ENCODE measurements at places on chromosomes 12 and 14.
A peak's percentile ranks its signal among the peaks of the same experiment; 100 is the strongest.

DNA sequence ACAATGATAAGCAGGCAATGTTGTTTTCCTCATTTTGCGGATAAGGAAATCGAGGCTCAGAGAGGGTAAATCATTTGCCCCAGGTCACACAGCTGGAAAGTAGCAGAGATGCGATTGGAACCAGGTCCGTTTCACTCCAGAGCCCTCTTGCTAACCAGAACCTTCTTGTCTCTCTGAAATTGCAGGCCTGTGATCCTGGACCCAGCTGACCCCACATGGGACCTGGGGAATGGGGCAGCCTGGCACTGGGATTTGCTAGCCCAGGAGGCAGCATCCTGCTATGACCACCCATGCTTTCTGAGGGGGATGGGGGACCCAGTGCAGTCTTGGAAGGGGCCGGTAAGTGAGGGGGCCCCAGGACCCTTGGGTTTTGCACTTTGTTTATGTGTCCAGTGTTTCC lies 9.5 kb downstream of the OAS3 start:
- H3K27me3 ChIP-seq = no peaks in the 10 kb centered on the region
- no peak overlapping the region for H3K4me3 ChIP-seq
- H3K36me3 ChIP-seq = no peaks in the 10 kb centered on the region
- H3K27ac ChIP-seq = no peak overlapping the region
- DNase-seq = no peak

DNA sequence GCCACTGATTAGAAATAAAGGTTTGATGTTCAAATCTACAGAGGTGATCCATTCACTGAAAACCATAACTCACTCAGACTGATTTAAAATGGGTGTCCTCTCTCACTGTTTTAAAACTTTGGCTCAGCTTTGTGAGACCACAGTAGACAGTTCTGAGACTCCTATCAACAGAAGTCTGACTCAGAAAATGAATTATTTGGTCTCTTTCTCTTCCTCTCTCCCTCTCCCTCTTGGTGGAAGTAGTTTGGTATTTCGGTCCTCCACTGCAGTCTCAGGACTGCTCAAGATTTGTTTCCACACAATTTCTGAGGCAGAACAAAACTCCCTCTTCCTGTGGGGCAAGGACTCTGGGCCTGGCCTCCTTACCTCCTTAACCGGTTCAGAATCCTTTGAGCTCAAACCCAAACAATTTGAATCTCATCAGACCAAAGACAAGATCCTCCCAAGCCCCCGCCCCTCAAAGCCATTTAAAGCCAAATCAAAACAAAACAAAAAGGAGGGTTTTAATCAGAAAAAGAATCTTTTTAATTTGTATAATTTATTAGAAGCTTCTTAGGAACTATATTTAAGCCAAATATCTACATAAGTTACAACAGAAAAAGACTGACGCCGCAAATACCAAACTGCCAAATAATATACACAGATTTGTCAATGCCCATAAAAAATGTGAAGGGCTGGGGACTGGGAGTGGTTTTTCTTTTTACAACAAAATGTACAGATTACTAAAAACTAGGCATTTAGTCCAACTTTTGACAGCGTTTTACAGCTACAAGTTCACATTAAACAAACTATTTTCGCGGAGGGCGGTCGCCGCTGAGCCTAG lies 3.9 kb downstream of the NKX2-1 start:
- DNase-seq = no peak
- no peaks in the 10 kb centered on the region for H3K36me3 ChIP-seq
- H3K27me3 ChIP-seq = peaks cover 87% of the 10 kb centered on the region
- no peak overlapping the region for H3K4me3 ChIP-seq
- H3K27ac ChIP-seq = no peak overlapping the region

DNA sequence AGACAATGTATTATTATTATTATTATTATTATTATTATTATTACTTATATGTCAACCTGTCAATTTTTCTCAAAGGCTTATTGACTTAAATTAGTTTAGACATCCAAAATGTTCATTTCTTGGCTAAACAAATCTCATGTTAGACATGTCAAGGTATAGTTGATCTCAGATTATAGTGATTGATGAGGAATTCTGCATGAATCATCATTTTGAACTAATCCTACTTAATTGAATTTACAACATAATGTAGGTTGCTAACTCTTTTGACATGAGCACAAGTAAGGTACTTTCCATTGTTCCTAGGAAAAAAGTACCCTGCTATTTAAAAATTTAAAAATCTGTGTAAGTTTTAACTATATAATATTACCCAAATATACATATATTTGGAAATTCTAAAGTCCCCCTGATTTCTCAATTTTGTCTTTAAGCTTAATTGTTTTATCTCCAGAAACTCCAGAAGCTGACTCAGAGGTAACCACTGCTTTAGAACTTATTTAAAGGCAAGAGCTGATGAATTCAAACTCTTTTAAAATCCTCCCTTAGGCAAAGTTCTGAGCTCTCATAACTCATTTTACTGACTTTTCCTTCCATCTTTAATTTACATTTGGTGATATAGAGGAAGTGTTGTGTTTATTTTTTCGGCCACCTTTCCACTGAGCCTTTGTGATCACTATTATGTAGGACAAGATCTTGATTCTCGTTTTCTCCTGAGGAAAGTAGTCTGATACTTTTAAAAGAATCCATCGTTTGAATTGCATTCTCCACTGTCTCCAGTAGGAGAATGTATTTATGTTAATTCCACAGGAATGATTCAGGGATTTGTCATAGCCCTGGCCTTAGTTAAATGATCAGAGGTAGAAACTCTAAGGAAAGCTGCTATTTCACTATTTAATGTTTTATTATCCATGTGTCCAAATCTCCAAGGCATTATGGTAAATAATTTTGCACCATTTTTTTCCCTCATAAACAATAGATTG lies 1304.5 kb downstream of the AACS start:
- H3K27ac ChIP-seq = no peak overlapping the region
- no peaks in the 10 kb centered on the region for H3K4me1 ChIP-seq
- no peaks in the 10 kb centered on the region for H3K27me3 ChIP-seq
- H3K36me3 ChIP-seq = no peaks in the 10 kb centered on the region

- no peaks in the 10 kb centered on the region for H3K36me3 ChIP-seq
- H3K4me3 ChIP-seq = no peak overlapping the region
- peak; percentile 73 for DNase-seq
- H3K27ac ChIP-seq = no peak overlapping the region
- H3K4me1 ChIP-seq = no peaks in the 10 kb centered on the region
Observed at GRCh38 chr12:69154585-69155363, 84.6 kb upstream of the CPSF6 start.

DNA sequence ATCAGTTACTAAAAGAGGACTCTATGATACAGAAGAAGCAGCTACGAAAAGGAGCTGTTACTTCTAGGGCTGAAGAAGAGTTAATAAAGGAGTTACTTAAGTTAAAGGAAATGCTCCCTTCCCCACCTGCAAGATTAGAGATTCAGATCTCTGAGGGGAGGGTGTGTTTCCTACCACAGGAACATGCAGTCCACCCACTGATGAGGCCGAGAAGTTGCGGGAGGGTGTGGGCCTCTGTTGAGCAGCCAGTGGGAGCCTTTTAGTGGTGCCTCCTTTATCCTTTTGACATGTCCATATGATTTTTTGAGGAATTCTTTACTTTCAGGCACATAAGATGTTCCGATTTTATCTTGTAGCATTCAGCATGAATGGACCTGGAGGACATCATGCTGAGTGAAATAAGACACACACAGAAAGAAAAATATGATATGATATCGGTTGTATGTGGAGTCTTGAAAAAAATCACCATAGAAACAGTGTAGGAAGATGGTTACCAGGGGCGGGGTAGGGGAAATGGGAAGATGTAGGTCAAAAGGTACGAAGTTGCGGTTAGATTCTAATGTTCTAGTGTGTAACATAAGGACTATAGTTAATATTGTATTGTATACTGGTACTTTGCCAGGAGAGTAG lies 4.4 kb upstream of the M6PR start:
- no peak overlapping the region for H3K4me3 ChIP-seq
- H3K27ac ChIP-seq = no peak overlapping the region
- no peaks in the 10 kb centered on the region for H3K27me3 ChIP-seq
- DNase-seq = no peak

- no peak overlapping the region for H3K27ac ChIP-seq
- DNase-seq = no peak
- no peaks in the 10 kb centered on the region for H3K27me3 ChIP-seq
Observed at GRCh38 chr12:73308079-73308478, 1035.9 kb downstream of the TRHDE start.

DNA sequence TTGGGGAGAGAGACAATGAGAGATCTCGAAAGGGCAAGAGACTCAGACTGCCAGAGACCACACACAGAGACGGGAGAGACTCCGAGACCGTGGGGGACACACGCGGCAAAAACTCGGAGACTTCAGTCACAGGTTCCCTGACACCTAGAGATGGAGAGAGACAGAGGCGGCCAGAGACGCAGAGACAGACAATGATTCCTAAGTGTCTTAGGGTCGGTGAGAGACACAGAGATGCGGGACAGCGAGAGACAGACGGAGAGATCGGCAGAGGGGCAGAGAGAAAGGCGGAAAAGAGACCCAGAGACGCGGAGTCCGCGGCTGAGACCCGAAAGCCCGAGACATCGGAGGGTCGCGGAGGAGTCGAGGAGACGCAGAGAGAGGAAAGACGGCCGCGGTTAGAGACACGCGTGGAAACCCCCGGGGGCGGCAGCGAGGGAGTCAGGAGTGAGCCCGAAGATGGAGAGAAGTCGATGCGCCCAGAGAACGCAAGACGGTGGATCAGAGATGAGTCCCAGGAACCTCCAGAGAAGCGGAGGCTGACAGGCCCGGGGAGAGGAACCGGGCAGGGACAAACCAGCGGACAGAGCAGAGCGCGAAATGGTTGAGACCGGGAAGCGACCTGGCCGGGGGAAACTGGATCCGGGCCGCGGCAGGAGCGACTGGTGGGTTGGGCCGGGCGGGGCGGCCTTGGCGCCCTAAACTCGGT lies 7.8 kb downstream of the LHX5 start:
- peaks cover 64% of the 10 kb centered on the region for H3K27me3 ChIP-seq
- peak; percentile 65 for DNase-seq
- H3K4me3 ChIP-seq = peak overlapping the region; percentile 52
- no peak overlapping the region for H3K27ac ChIP-seq
- H3K4me1 ChIP-seq = no peaks in the 10 kb centered on the region
- H3K36me3 ChIP-seq = peaks cover 2% of the 10 kb centered on the region

DNA sequence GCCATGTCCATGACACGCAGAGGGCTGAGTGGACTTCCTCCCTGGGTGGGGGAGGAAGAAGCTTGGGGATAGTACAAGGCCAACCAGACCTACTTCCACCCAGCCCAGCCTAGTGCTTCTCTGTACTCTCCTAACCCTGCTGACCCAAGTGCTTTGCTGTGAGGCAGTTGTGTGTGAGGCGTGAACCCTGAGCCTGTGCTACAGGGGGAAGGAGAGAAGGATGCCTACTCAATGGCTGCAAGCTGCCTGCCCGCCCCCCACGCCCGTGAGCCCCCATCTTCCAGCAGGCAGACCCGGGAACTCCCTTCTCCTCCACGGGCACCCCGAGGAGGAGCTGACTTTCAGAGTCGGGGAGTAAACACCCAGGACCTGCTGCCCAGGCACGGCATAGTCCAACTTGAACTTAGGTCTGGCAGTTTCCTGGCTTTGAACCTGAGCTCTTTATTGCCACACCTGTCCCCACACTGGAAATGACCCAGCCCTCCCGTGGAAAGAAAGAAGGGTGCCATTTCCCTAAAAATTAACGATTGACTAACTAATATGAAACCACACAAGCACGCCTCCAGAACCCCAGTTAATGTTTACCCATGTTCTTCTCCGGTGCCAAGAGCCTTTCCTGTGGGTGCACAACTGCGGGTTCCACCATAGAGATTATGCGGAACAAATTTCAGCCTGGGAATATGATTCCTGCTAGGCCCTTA lies 10.8 kb downstream of the ALDH2 start:
- no peak for DNase-seq
- no peak overlapping the region for H3K27ac ChIP-seq

DNA sequence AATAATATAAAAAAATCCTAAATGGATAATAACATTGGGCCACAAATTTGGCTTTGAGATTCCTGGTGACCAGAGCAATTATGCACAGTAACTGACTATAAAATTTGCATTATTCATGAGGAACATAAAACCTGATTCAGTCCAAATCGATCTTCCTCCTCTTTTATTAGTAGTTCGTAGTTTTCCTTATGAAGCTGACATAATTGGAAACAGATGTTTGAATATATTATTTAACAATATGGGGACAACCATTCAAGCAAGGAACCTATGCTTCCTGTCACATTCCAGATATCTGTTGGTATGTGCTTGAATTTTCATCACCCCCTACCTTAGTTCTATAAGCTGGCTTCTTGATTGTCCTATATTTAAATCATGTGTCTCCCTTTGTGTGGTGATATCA lies 34.9 kb downstream of the CCDC175 start:
- no peaks in the 10 kb centered on the region for H3K36me3 ChIP-seq
- no peak overlapping the region for H3K27ac ChIP-seq
- H3K4me3 ChIP-seq = no peak overlapping the region
- no peak for DNase-seq
- no peaks in the 10 kb centered on the region for H3K27me3 ChIP-seq

DNA sequence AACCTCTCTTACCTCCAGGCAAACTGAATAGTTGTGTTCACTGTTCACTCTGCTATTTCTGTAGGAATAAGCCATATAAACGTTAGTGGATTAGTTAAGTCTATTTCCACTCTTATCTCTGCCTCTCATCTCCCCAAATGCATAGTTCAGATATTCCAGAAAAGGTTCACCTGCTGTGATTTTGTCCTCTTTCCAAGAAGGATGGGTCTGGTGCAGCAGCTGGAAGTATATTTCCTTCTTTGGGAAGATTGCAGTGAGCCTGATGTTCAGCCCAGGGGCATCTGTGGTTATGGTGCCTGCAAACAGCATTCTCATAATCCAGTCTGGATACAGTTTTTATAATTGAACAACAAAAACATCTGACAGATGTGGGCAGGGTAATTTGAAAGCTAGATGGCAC lies 97.7 kb downstream of the TPH2 start:
- no peaks in the 10 kb centered on the region for H3K27me3 ChIP-seq
- H3K36me3 ChIP-seq = peaks cover 6% of the 10 kb centered on the region
- no peak overlapping the region for H3K27ac ChIP-seq
- no peak for DNase-seq
- no peak overlapping the region for H3K4me3 ChIP-seq

GRCh38 chr14:68527329-68527851 lies 265.5 kb downstream of the ZFP36L1 start:
- no peaks in the 10 kb centered on the region for H3K4me1 ChIP-seq
- H3K27ac ChIP-seq = no peak overlapping the region
- H3K36me3 ChIP-seq = peaks cover 17% of the 10 kb centered on the region
- H3K4me3 ChIP-seq = no peak overlapping the region
- no peaks in the 10 kb centered on the region for H3K27me3 ChIP-seq
- no peak for DNase-seq

GRCh38 chr14:28467611-28468010 lies 299.0 kb upstream of the FOXG1 start:
- DNase-seq = no peak
- H3K4me1 ChIP-seq = no peaks in the 10 kb centered on the region
- 0 out of 3 replicates have a peak, but pooled peaks cover 4% of the 10 kb centered on the region for H3K36me3 ChIP-seq
- H3K4me3 ChIP-seq = no peak overlapping the region
- no peaks in the 10 kb centered on the region for H3K27me3 ChIP-seq

All from H9 (cell line).